ENCODE measurements at places on chromosomes 11 and 22.

DNA sequence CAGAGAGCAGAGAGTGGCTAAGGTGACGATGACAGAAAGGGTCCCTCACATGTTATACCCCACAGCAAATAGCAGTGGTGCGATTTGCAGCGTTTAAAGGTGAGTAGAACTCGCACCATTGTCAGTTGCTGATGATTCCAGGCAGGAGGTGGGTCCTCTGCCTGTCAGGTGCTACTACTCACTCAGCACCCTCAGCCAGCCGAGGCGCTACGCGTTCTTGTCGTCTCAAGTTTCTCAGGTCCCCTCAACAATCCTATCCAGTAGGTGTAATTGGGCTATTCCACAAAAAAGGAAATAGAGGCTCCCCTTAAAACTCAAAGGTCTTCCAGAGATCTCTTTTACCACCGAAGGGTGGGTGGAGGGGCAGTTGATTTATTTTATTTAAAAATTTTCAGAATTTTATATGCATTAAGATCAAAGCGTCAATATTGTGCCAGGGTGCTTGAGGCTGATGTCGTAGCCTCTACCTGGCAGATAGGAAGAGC lies 18.3 kb downstream of the ELF5 start:
- DNase-seq: no peak

- peak; percentile 98 for DNase-seq
Observed at GRCh38 chr22:49936018-49936972, 17.9 kb downstream of the CRELD2 start.

- DNase-seq: no peak
Observed at GRCh38 chr22:25281675-25282345, 62.4 kb downstream of the CRYBB2 start.

GRCh38 chr11:76225122-76225611 lies 18.9 kb upstream of the WNT11 start:
- DNase-seq: no peak

GRCh38 chr11:64585150-64585549 lies 5.9 kb upstream of the SLC22A12 start:
- no peak for DNase-seq

GRCh38 chr11:110093407-110094297 lies 460 bp downstream of the ZC3H12C start:
- no peak for DNase-seq

DNA sequence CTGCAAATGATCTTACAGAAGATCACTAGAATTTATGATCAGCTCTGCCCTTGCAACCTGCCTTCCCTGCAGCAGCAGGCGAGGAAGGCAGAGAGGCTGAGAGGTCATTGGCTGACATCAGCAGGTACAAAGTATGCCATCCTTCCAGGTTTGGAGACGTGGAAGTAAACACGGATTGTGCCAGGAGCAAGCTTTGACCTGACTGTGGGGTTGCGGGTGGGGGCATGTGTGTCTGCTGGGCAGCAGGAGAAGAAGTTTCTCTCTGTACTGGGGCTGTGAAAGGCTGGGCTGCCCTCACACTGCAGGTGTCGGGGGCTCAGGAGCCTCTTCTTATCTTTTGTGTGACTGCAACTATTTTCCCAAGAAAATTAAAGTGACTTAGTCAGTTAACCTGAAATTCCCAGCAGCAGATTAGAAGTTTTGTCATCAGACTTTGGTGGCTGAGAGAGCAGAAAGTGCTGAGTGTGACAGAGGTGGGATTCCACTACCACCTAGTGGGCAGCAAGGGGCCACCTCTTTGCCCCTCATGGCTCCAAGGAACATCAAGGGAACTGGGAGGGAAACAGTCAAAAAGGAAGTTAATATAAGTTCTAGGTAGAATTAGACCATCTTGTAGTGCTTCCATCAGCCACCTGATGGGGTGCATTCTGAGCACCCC lies 565.9 kb downstream of the ETS1 start:
- no peak for DNase-seq

DNA sequence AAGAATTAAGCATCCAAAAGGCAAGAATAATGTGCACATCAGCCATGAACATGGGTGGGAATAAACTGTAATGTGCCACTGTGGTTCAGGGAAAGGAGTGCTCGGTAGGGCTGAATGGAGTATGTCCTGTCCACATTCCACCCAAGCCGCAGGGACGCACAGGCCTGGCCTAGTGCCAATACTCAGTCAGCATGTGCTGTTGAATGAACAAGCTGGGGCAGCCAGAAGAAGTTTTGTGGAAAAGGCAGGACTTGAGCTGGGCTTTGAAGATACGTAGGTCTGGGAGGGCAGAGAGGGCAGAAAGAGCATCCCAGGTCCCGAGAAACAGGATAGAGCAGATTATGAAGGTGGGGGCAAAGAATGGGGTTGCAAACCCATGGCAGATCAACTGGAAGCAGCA lies 60.0 kb upstream of the PLET1 start:
- DNase-seq: no peak

DNA sequence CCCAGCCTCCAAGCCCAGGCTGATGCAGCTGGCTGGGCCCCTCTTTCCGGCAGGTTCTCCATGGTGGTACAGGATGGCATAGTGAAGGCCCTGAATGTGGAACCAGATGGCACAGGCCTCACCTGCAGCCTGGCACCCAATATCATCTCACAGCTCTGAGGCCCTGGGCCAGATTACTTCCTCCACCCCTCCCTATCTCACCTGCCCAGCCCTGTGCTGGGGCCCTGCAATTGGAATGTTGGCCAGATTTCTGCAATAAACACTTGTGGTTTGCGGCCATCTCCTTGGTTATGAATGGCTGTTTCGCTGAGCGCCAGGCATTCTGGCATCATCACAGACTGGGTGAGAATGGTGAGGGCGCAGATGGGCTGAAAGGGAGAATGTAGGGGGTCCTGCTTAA lies 3.6 kb downstream of the PRDX5 start:
- DNase-seq: no peak

DNA sequence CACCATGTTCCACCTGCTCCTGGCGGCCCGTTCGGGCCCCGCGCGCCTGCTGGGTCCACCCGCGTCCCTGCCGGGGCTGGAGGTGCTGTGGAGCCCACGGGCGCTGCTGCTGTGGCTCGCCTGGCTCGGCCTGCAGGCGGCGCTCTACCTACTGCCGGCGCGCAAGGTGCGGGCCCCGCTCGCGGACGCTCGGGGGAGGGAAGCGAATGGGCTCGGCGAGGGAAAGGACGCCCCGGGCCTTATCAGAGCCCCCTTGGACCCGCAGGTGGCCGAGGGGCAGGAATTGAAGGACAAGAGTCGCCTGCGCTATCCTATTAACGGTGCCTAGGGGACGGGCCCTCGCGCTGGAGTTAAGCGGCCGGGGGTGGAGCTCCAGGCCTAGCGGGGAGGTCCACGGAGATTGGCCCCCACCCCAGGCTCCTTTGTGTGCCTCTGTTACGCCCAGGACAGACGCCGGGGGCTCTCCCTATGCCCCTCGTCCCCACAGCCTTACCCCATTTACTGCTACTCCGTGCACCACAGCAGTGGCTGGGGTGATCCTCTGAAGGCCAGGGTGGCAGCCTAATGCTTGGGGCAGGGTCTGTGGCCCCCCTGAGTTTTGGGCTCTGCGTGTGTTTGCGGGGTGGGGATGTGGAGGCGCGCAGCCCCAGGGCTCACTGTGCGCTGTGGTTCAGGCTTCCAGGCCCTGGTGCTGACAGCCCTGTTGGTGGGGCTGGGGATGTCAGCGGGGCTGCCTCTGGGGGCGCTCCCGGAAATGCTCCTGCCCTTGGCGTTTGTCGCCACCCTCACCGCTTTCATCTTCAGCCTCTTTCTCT lies 1.1 kb downstream of the TM7SF2 start:
- DNase-seq: peak; percentile 79

DNA sequence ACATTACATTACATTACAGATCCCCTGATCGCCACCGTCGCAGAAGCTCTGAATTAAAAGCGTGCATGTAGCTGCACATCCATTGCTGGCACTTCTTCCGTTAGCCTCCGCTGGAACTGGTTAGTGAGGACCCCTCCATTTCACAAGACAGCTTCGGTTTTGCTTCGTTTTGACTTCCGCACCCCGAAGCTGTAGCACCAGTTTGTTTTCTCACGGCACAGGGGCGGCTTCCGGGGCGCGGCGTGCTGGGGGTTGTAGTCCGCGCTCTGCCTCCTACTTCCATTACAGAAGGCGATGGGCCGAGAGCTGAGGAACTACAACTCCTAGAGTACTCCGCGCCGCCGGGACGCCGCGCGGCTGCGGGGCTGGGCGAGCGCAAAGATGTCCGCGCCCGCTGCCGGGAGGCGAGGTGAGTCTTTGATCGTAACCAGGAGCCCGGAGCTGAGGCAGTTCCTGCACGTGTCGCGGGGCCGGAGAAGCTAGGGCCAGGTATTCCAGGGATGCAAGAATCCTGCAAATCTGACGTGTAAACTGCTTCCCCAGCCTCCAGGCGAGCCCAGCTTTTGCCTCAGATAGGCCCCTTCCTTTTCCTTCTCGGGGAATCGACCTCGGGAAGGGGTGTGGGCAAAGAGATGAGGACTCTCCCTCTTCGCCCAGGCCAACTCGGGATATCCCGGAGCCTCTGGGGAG lies at the start of gene PEX26:
PEX26 (plus strand) TSS at position 352 of the 690 bp plus-strand sequence. CDS start 387 bp downstream, outside the sequence.
- peak; percentile 93 for DNase-seq

DNA sequence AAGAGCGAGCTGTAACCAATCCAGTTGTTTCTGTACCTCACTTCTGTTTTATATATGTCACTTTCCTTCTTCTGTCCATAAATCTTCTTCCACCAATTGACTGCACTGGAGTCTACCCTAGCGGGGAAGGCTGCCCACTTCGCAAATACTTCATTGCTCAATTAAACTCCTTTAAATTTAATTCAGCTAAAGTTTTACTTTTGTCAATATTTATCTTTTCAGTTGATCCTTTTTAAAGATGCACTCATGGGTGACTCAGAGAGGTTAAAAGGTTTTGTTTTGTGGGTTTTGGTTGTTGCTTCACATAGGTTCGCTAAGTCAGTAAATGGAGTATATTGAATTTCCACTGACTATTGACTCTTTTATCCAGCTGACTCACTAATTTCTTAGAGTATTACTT lies 597.2 kb downstream of the DLG2 start:
- DNase-seq: no peak

GRCh38 chr11:35173616-35174566 lies 34.9 kb downstream of the CD44 start:
- no peak for DNase-seq
